ENCODE measurements at places on chromosomes 7 and 10. TPM values are rescaled to one million over a fixed set of nuclear protein-coding genes. Genes with fewer than 3 reads are reported as not detected.

The LRRN3 gene
- 0.89 TPM for total RNA-seq

The LRRC4 gene
- total RNA-seq = 13.6 TPM

The PHKG1 gene
- not detected for total RNA-seq

DNA sequence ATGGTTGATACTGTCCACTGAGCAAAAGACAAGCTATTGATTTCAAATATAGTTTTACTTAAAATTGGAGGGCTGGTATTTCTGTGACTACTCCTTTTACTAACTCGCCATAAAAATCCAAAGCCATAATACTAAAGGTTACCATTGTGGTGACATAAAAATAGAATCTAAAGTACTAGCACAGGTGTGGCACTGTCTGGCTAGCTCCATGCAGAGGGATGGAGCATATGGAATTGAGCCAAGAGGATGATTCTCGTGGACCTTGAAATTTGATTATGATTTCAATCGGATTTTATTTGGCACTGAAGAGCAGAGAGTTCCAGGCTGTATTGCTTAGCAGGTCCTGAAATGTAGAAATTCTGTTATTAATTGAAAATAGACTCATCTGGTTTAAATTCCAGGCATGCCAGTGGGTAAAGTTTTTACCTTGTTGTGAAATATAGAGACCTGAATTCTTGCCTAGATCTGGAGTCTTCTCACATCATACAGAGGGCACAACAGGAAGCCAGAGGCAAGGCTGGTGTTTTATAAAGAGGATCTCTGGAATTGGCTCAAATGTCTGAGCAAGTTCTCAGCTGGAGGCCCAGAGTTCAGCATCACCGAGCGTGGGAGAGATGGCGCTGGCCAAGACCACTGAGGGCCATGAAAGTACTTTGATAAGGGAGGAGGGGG is 29.9 kb upstream of the DLD start:
- DNase-seq = no peak
- no peaks in the 10 kb centered on the region for H3K36me3 ChIP-seq
- H3K27me3 ChIP-seq = no peaks in the 10 kb centered on the region

DNA sequence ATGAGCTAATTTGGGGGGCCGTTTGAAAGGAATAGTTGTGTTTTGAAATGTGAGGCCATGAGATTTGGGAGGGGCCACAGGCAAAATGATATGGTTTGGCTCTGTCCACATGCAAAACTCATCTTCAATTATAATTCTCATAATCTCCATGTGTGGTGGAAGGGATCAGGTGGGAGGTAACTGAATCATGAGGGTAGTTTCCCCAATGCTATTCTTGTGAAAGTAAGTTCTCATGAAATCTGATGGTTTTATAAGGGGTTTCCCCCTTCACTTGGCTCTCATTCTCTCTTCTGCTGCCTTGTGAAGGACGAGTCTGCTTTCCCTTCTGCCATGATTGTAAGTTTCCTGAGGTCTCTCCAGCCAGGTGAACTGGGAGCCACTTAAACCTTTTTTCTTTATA is 490.8 kb upstream of the GRM3 start:
- H3K4me3 ChIP-seq = no peak overlapping the region
- H3K27me3 ChIP-seq = no peaks in the 10 kb centered on the region
- no peaks in the 10 kb centered on the region for H3K4me1 ChIP-seq
- no peaks in the 10 kb centered on the region for H3K36me3 ChIP-seq

DNA sequence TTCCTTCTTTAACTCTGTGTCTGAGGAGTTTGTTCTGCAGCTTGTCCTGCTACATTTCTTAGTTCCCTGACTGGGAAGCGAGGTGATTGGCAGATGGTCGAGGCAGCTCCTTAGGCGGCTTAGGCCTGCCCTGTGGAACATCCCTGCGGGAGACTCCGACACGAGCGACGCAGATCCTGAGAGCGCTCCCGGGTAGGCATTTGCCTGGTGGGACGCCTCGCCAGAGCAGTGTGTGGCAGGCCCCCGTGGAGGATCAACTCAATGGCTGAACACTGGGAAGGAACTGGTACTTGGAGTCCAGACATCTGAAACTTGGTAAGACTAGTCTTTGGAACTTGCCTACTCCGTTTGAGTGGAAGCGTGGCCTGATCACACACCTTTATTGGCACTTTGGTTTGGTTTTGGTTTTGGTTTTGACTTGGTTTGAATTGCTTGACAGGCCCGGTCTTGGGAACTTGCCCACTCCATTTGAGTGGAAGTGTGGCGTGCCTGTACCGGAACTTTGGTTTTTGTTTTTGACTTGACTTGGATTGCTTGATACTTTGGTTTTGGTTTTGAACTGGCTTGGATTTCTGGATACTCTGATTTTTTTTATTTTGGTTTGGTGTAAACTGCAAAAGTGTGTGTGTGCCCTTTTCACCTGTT is 42.6 kb downstream of the MAP3K8 start:
- no peak overlapping the region for H3K27ac ChIP-seq
- DNase-seq = peak; percentile 56
- no peak overlapping the region for H3K4me3 ChIP-seq

DNA sequence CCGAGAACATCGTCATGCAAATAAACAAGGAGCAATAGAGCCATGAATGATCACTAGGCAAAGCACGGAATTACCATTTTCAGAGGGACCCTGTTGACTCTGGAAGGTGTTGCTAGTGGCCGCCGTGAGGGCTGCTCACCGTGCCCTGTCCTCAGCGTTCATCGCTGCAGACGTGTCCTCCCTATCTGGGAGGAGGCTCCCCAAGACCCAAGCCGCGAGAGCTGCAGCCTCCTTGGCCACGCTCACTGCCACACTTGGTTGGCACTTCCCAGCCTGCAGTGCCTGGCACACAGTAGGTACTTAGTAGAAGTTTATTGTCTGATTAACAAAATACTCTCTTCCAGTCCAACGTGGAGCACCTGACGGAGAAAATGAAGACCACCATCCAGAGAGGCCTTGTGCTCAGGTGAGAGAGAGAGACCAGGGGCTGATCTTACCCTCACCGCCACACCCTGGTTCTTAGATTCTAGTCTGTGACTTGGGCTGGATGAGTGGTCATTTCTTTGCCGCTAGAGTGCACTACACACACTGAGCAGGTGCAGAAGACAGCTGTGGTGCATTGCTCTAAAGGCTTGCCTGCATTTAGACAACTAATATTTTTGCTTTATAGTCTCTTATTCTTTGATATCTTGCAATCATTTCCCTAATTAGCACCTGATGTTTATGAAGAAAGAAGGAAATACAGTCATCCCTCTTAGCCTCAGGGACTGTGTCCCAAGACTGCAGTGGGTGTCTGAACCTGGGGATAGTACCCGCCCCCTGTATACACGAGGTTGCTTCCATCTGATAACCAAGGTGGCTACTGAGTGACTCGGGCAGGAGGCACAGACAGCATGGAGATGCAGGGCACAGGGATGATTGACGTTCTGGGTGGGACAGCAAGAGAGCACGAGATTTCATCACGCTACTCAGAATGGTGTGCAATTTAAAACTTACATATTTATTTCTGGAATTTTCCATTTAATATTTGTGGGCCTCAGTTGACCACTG is 40.3 kb downstream of the PITRM1 start:
- peaks cover 54% of the 10 kb centered on the region for H3K36me3 ChIP-seq
- H3K27ac ChIP-seq = no peak overlapping the region
- H3K4me1 ChIP-seq = no peaks in the 10 kb centered on the region
- H3K4me3 ChIP-seq = no peak overlapping the region
- no peak for DNase-seq

- no peak overlapping the region for H3K27ac ChIP-seq
- no peak for DNase-seq
- H3K4me1 ChIP-seq = no peaks in the 10 kb centered on the region
- H3K4me3 ChIP-seq = no peak overlapping the region
Observed at GRCh38 chr10:120477743-120478141, 20.7 kb downstream of the PLPP4 start.

- H3K27me3 ChIP-seq = no peaks in the 10 kb centered on the region
- no peak overlapping the region for H3K4me3 ChIP-seq
- H3K36me3 ChIP-seq = peaks cover 86% of the 10 kb centered on the region
- no peak overlapping the region for H3K27ac ChIP-seq
Observed at GRCh38 chr7:157224627-157225026, 85.9 kb downstream of the UBE3C start.

- H3K36me3 ChIP-seq = no peaks in the 10 kb centered on the region
- H3K27ac ChIP-seq = no peak overlapping the region
Observed at GRCh38 chr10:19812976-19813375, 3.3 kb upstream of the PLXDC2 start.

GRCh38 chr10:3258394-3258793 is 85.8 kb upstream of the PITRM1 start:
- H3K4me1 ChIP-seq = no peaks in the 10 kb centered on the region
- DNase-seq = no peak
- no peak overlapping the region for H3K27ac ChIP-seq
- H3K27me3 ChIP-seq = no peaks in the 10 kb centered on the region
- no peaks in the 10 kb centered on the region for H3K36me3 ChIP-seq

DNA sequence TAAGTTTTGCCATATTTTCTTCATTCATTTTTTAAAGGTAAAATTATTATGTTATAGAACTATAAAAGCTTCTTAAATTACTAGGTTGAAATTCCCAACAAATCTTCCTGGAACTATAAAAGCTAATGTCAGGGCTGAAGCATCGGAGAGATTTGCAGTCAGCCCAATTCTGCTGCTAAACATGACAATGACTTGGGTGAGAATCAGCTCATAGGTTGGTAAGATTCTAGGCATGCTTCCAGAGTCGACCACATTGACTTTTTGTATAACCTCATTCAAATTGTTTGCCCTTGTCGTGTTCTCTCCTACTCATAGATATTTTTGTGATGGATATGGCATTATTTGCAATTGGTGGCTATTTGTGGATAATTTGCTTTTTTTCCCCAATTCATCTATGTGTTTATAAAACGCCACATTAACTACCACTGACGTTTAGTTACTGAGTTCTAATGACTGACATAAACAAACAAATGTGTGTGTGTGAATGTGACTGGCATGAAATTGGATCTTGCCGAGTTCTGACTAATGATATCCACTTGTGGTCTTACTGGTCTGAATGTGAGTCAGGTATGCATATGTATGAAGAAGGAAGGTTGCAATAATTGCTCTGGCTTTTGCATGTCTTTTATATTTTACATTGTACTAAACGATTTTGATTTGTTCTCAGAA is 579.8 kb downstream of the PARD3 start:
- H3K27me3 ChIP-seq = no peaks in the 10 kb centered on the region
- H3K4me1 ChIP-seq = no peaks in the 10 kb centered on the region
- no peak for DNase-seq
- H3K27ac ChIP-seq = no peak overlapping the region

- no peak for DNase-seq
- no peaks in the 10 kb centered on the region for H3K27me3 ChIP-seq
- H3K4me3 ChIP-seq = no peak overlapping the region
- H3K4me1 ChIP-seq = peaks cover 10% of the 10 kb centered on the region
- H3K36me3 ChIP-seq = no peaks in the 10 kb centered on the region
- no peak overlapping the region for H3K27ac ChIP-seq
Observed at GRCh38 chr7:134724606-134725005, 54.8 kb upstream of the CALD1 start.

- H3K4me1 ChIP-seq = peaks cover 2% of the 10 kb centered on the region
- H3K27me3 ChIP-seq = no peaks in the 10 kb centered on the region
- H3K36me3 ChIP-seq = no peaks in the 10 kb centered on the region
- H3K27ac ChIP-seq = no peak overlapping the region
- DNase-seq = no peak
Observed at GRCh38 chr7:36309301-36309700, 80.4 kb upstream of the ANLN start.

DNA sequence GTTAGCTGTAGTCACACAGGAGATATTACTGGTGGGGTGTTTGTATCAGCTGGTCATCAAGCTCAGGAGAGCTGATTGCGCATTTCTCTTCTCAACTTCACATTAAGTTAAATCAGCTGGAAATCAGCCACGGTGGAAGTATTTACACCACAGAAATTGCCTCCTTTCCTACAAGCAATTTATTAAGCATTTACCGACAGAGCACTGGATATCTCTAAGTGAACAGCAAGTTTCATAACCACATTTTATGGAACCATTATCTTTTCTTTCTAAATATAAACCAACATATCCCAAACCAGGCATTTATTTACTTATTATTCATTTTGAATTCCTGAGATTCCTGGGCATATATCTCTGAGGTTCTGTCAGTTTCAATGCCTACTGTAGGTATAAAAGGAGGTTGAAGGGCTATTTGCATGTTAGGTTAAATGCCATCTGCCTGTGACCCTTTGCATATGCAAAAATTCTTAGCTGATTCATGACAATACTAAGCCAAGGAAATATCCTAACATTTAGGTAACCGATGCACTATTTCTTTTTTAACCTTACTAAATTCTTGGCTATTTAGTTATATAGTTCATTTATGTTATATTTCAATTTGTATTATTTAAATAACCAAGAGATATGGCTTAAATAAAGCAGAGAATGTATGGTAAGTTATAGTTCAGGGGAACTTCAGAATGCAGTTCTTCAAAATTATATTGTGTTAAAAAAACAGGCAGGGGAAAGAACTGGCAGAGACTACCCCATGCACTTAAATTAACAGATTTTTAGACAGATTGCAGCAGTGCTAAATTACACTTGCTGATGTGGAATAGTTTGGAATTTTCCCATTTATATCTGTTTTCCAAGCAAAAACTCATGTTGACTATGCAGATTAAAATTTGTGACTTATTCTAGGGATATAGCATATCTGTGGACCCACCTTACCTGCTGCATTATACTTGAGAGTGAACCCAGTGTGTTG is 56.8 kb downstream of the DYNC1I1 start:
- H3K27me3 ChIP-seq = no peaks in the 10 kb centered on the region
- DNase-seq = no peak
- no peaks in the 10 kb centered on the region for H3K4me1 ChIP-seq
- no peak overlapping the region for H3K27ac ChIP-seq
- no peaks in the 10 kb centered on the region for H3K36me3 ChIP-seq

- no peaks in the 10 kb centered on the region for H3K36me3 ChIP-seq
- no peaks in the 10 kb centered on the region for H3K27me3 ChIP-seq
- H3K4me1 ChIP-seq = no peaks in the 10 kb centered on the region
- DNase-seq = no peak
- no peak overlapping the region for H3K4me3 ChIP-seq
Observed at GRCh38 chr7:158531661-158532060, 56.0 kb downstream of the PTPRN2 start.

- H3K4me1 ChIP-seq = no peaks in the 10 kb centered on the region
- no peak overlapping the region for H3K4me3 ChIP-seq
- no peak for DNase-seq
Observed at GRCh38 chr10:55277549-55277948, 476.5 kb upstream of the PCDH15 start.

GRCh38 chr7:138796038-138796615 is 1.7 kb upstream of the TMEM213 start:
- no peak overlapping the region for H3K4me3 ChIP-seq
- H3K4me1 ChIP-seq = no peaks in the 10 kb centered on the region
- H3K27ac ChIP-seq = no peak overlapping the region
- DNase-seq = no peak
- H3K36me3 ChIP-seq = no peaks in the 10 kb centered on the region

DNA sequence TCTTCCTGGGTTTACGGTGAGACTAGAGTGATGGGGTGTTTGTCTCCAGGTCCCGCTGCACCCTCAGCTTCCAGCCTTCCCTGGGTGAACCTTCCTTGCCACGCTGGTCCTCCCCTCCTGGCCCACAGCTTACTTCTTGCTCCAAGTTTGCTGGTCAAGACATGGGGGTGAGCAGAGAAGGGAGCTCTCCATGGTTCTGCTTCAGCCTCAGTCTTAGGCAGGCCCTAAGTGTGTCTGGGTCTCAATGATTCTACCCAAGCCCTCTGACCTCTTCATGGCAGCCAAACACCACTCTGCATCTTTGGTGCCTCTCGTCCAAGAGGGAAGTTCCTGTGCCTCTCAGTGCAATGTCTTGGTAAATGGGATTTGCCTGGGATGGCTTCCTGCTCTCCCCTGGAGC is 356.5 kb upstream of the KLF6 start:
- H3K4me3 ChIP-seq = no peak overlapping the region
- no peak overlapping the region for H3K27ac ChIP-seq
- H3K27me3 ChIP-seq = no peaks in the 10 kb centered on the region
- no peak for DNase-seq
- no peaks in the 10 kb centered on the region for H3K4me1 ChIP-seq
- no peaks in the 10 kb centered on the region for H3K36me3 ChIP-seq
